ENCODE measurements at places on chromosomes 1 and 21.

DNA sequence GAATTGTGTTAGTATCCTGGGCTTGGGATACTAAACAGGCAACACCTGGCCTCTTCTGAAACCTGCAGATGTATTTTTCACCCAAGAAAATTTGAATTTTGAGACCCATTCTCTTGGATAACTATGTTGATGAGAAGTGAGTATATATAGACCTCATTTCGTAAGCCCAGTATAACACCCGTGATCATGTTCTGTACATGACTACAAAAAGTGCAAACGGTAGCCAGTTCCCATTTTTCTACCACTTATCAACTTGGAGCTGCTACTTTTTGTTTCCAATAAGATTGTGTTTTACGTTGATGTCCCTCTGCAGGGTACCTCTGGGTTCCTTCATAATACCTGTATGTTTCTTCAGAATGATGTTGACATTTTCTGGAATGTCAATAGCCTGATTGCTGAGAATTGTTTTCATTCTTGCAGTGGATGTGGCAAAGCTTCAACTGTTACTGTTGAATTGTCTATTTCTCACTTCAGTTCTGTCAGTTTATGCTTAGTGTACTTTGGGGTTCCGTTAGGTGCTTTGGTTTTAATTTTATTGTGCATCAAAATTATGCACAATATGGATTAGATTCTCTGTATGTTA is 48.1 kb downstream of the ZFYVE9 start:
- no peak for DNase-seq

DNA sequence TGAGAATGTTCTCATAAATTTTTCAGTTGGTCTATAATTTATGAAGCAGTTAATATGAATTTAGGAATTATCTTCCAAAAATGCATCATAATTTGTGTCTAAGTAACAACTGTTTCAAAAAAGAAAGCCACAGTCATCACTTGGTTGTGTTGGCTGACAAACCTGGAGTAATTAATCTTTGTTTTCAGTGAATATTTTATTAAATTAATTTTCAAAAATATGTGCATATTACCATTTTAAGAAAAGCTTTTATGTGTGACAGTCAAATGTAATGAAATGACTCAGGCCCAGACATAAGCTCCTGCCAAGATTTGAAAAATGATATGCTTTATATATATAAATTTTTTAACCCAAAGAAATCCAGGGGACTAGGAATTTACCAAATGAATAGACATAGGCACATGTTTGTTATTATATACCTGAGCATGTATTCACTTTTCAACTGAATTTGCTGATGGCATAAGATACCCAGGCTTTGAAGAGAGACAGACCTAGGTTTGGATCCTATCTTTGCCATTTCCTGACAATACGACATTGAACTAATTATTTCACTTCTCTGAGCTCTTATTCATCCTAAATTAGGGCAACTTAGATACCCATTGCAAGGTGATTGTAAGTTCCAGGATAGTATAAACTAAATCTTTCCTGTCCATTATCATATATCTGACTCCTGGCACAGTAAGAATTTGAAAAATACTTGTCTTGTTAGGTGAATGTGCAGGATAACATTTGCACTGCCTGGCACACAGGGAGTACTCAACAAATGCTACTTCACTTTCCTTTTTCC is 729.5 kb upstream of the ADGRL2 start:
- no peak for DNase-seq

- DNase-seq, result no peak
These were observed 63.4 kb downstream of the WDR64 start for GRCh38 chr1:241715435-241715834.

- no peak for DNase-seq
These were observed 186.8 kb upstream of the MAP1LC3C start for GRCh38 chr1:242185731-242186130.

- DNase-seq, result no peak
These were observed 60.1 kb upstream of the ASB17 start for GRCh38 chr1:75992312-75992711.

DNA sequence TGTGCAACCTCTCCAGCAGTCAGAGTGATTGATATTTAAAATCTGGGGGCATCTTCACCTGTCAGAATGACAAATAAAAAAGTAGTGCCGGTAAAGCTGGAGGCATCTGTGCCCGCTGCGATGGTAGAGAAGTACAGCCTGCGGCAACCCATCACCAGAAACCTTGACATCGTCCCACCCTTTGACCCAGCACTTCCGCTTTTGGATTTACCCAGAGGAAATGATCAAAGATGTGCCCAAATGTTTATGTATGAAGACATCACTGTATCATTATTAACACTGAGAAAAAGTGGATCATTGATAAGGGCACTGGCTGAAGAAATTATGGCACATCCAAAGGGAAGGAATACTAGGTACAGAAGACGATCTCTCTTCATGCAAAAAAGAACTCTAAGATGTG is 96.0 kb downstream of the PGBD5 start:
- DNase-seq, result no peak

GRCh38 chr21:14453339-14454015 is 70.5 kb upstream of the HSPA13 start:
- no peak for DNase-seq

- DNase-seq, result no peak
These were observed 3.2 kb downstream of the LRRC8C start for GRCh38 chr1:89635825-89636815.

DNA sequence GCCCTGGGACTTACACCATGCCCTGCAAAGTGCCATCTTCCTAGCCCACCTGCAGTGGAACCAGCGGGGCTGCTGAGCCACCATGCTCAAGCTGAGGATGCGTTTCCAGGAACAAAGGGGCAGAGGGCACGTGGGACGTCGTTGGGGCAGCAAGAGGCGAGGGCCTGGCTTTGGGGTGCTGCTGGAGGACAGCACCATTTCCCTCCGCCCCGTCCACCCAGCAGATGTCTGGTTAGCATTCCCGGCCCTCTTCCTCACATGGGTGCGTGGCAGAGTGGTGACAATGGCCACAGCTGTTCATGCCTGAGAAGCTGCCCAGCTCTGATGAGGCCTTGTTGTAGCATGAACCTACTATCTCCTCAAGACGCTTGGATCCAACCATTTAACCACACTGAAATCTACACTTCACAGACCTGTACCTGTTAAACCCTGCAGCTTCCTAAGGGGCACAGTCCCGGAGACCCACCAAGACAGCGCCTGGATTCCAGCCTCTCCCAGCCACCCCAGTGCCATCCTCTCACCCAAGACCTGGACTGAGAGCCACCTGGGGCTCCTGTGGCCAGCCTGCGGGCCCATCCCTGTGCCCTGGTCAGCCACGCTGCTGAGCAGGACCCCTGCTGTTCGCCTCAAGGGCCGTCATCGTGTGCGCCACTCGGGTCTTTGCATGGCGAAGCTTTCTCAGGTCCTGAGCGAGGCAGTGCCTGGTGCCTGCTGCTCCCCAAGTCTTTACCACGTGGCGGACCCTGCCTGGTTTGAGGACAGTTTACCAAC is 33.2 kb downstream of the SLC45A1 start:
- no peak for DNase-seq

GRCh38 chr21:15943009-15943666 is 213.4 kb downstream of the USP25 start:
- no peak for DNase-seq

DNA sequence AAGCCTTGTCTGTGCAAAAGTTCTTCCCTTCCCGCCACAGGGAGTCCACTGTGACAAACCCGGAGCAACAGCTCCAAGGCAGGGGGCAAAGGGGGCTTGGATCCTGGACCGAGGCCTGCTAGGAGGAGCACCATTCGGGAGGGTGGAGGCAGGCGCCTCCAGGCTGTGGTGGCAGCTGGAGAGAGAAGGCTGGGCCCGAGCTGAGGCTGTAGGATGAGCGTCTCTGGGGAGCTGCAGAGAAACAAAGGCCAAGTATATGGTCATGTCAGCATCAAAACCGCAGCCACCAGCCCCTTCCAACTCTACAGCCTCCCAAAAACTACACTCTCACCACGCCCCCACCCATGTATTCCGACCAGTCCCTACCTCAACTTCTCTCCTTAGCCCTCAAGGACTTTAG is 579 bp downstream of the SH3BP5L start:
- DNase-seq, result no peak

- DNase-seq, result peak; percentile 62
These were observed 229.6 kb upstream of the JUN start for GRCh38 chr1:59013276-59013927.

GRCh38 chr21:42145569-42146272 is 73.2 kb upstream of the ABCG1 start:
- DNase-seq, result peak; percentile 74

- DNase-seq, result no peak
These were observed 63.9 kb upstream of the GOLT1A start for GRCh38 chr1:204277563-204278219.

GRCh38 chr1:11960276-11960675 is 20.0 kb upstream of the MFN2 start:
- DNase-seq, result no peak

DNA sequence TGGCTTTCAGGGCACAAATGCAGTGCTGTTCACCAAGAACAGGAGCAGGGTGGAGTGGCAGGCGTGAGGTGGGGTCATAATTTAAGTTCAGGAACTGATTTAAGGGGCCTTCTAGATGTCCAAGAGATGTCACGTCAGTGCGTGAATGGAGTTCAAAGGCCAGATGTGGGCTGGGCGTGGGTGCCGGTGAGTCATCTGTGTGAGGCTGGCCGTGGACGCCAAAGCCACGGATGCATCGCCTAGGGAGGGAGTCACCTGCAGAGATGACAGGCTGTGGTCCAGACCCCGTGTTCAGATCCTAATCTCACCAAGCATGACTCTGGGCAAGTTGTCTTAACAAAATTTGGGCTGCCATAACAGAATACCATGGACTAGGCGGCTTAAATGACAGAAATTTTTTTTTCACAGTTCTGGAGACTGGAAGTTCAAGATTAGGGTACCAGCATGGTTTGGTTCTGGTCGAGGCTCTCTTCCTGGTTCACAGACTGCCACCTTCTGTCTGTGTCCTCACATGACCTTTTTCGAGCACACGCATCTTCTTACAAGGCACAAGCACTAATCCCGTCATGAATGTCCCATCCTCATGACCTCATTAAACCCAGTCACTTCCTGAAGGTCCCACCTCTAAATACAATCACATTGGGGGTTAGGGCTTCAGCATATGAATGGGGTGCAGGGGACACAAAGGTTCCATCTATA is 109.6 kb downstream of the PRDM2 start:
- DNase-seq, result no peak

GRCh38 chr1:205454903-205455335 is 926 bp downstream of the BLACAT1 start:
- DNase-seq, result no peak

- no peak for DNase-seq
These were observed 433 bp downstream of the TIMM17A start for GRCh38 chr1:201955729-201956143.

DNA sequence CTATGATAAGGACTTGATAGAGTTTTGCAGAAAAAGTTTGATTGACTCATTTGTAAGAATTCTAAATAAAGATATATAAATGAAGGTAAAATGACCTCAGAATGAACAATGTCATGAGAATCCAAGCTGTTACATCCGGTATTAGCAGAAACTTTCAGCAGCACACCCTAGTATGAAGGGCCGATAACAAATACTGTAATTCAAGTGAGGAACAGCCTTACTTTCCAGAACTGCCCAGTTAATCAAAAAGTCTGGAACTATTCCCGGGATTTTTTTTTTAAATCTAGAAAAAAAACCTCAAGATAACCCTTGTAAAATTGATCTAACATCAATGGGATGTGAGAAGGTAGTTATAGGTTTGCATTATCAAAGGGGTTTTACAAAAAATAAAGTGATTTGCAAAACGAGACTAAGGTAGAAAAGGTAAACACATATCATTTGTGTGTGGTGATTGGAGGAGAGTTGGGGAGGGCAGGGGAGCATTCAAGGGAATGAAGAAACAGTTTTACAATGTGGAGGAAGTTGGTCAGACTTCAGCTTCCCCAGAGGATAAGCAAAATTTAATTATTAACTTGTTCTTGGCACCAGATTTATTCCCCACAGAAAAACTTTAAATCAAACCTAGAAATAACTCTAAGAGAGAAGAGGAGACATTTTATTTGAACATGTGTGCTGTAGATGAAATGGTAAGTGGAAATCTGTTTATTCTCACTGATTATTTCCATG is 75.9 kb upstream of the VCAM1 start:
- no peak for DNase-seq

- DNase-seq, result no peak
These were observed 6.7 kb downstream of the HLX start for GRCh38 chr1:220885971-220886370.

DNA sequence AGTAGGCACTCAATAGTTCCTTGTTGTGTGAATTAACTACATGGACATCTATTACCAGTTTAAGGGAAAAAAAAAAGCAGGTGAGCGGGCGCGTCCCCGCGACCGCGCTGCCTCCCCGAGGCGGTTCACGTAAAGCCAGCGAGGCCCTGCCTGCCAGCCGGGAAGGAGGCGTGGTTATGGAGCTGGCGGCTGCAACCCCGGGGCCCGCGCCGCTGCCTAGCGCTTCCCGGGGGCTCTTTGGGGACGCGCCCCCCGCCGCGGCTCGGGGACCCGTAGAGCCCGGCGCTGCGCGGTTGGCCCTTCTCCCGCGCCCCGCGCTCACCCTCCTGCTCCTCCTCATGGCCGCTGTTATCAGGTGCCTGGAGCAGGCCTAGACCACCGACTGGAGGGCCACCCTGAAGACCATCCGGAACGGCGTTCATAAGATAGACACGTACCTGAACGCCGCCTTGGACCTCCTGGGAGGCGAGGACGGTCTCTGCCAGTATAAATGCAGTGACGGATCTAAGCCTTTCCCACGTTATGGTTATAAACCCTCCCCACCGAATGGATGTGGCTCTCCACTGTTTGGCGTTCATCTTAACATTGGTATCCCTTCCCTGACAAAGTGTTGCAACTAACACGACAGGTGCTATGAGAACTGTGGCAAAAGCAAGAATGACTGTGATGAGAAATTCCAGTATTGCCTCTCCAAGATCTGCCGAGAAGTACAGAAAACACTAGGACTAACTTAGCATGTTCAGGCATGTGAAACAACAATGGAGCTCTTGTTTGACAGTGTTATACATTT is 2.6 kb upstream of the CC2D1B start:
- DNase-seq, result no peak

DNA sequence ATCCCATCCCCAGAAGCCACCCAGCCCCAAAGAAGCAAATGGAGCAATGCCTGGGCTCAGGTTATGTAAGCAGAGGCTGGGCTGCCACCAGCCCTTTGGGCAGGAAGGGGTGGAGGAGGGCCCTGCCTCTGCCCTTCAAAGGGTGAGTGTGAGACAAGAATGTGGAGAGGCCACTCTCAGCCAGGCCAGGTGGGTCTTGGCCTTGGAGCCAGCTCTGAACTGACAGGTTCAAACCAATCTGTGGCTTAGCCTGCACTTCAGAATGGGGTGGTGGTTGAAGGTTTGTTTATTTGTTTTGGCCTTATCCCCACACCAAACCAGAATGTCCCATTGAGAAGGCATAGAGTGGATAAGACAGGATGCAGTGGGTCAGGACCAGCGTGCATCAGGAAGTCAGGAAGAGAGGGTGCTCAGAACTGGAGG is 29.8 kb downstream of the C1orf116 start:
- DNase-seq, result no peak

Measured in hindlimb muscle (tissue), 1 donor.